Stimulated activated CD8-positive, alpha-beta memory T cell treated with anti-CD3 and anti-CD28 coated beads, Interleukin-4, amount 100 ng/mL, for 24 hours (primary cell): ENCODE measurements at places on chromosomes 2 and 18.

- DNase-seq = no peak
Observed at GRCh38 chr2:182245963-182246362, 180.9 kb downstream of the PDE1A start.

DNA sequence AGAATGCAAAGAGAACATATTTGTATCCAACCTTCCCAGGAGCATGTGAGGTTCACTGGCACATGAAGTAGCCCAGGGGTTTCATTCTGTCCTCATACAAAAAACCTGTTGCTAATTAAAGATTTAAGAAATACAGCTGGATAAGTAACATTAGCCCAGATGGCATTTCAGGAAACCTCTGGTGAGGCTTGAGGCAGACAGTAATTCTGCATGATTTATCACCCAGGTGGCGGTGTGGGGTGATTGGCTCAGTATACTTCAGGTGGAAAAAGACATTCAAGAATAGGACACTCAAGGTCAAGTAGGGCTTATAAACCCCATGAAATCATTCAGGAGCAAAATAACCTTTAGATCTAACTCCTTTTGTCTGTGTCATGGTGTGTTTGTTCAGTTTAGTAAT, 237.4 kb downstream of the RNF144A start:
- no peak for DNase-seq

DNA sequence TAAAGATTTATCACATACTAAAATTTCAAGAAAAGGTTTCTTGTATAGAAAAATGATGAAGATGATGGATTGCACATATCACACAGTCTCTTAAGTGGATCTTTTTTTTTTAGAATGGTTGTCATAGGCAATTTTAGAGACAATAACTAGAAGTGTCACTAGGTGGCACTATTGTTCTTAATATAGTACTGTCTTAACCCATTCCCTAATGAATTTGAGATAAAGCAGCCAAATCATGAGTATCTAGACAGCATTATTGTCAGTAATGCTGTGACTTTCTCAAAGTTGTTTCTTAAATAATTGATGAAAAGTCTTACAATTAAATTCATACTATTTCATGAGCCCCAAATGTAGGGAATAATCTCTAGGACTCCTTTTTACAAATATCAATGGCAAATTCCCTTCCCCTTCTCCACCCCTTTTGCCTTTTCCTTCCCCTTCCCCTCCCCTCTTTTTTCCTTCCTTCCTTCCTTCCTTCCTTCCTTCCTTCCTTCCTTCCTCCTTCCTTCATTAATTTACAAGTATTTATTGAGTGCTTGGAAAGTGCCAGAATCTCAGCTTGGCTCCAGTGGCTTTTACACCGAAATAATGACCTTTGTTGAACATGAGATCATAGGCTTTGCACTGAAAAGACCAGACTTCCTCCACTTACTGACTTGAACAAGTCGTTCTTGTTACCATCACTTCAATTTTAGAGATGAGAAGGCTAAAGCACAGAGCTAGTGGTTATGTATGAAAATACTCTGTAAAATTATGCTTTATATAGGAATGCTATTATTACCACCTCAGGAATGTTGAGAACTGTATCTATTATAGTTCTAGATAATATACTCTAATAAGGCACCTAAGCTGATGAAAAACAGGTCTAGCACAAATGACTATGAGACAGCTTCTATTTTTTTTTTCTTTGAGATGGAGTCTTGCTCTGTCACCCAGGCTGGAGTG, 19.8 kb downstream of the MYL12B start:
- no peak for DNase-seq

DNA sequence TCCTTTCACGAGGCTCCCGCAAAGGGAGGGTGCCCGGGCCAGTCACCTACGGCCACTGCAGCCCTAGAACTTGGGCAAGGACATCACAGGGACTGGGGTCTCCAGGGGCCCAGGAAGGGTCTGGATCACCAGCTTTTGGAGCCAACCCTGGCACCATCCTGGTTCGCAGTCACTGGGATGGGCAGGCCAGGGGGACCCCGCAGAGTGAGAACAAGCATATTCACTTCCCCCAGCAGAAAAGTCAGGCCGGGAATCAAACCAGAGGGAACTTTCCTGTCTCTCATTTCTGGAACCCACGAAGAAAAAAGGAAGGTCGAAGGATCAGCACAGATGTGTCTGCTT, 15.4 kb downstream of the SMAD7 start:
- DNase-seq = no peak

DNA sequence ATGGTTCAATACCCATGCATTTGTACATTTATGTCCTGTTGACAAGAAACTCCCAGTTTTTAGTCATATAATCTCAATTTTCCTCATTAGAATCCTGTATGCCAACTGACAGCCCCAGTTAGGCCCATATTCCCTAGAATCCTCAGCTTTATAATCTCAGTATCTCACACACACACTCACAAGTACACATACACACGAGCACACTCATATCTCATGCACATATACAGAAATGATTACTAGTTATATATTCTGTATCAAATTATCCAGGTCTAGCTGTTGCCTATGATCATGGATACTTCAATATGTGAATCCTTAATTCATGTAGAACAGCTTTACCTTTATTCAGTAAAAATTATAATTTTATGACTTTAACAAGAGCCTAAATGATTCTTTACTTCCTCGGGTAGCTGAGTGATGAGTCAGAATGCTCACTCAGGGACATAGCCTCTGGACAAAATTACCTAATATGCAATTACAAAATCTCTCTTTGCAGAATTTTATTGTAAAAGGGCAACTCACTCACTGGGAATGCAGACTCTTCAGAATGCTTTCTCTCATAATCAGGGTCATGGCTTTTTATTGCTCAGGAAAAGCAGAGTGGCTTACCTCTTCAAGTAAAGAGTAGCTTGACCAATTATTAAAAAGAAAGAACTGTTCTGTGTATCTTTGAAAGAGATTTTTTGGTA, 193.6 kb upstream of the PIK3C3 start:
- no peak for DNase-seq

DNA sequence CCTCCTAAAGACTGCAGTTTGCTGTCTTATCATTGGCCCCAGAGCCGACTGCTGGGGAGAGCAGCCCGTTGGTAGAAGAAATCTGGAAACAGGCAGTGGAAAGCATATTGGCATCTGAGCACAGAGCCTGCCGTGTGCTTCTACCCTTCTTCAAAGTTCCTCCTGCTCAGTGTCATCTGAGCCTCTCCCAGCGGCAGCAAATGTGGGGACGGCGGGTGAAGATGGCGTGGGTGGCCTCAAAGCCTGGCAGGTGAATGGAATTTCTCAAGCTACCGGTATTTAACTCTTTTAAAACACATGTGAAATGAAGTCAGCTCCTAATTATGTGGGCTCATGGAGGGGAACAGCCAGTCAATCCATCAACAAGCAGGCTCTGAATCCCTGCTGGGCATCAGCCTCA, 181.6 kb upstream of the PXDN start:
- no peak for DNase-seq

DNA sequence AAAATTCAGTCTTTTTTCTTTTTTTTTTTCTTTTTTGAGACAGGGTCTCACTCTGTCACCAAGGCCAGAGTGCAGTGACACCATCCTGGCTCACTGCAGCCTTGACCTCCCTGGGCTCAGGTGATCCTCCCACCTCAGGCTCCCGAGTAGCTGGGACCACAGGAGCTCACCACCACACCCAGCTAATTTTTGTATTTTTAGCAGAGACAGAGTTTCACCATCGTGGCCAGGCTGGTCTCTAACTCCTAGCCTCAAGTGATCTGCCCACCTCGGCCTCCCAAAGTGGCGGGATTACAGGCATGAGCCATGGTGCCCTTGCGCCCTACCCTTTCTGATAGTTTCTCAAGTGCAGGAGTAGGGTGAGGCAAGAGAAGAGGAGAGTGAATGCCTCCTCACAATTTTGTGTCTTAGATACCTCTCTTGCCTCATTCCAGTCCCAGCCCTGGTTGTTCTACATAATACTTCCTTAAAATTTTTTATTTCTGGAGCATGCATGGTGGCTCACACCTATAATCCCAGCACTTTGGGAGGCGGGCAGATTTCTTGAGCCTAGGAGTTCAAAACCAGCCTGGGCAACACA, 68.2 kb upstream of the CAB39 start:
- DNase-seq = no peak

- DNase-seq = no peak
Observed at GRCh38 chr2:173432049-173432754, 77.5 kb downstream of the CDCA7 start.
